ENCODE measurements at places on chromosomes 3 and 15.

- DNase-seq: no peak
These were observed 9.4 kb downstream of the CTNNB1 start for GRCh38 chr3:41208507-41209220.

- DNase-seq: no peak
These were observed 36.4 kb downstream of the ZNF710 start for GRCh38 chr15:90037511-90037860.

- no peak for DNase-seq
These were observed 42.1 kb upstream of the RAF1 start for GRCh38 chr3:12705981-12706380.

- no peak for DNase-seq
These were observed 42.2 kb downstream of the CLDN18 start for GRCh38 chr3:138051947-138052802.

DNA sequence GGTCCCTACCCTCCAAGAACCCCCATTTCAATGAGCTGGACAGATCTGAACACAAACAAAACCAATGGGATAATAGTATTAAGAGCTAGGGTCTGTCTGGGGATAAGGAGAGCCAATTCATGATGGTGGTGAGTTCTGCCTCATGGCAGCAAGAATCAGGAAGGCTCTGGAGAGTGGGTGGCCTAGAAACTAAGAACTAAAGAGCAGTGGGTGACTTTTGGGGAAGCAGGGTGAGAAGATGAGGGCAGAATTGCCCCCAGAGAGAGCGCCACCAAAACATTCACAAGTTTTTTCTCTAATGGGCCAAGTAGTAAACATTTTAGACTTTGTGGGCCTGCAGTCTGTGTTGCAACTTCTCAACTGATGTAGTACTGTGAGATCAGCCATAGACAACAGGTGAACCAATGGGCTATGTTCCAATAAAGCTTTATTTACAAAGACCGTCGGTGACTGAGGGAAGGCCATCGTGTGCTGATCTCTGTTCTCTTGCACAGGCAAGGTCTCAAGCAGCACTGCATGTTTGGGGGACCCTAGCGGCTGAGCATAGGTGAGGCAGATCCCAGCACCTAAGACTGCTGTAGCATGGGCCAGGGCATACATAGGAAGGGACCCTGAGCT lies 225.5 kb upstream of the ST8SIA2 start:
- no peak for DNase-seq

DNA sequence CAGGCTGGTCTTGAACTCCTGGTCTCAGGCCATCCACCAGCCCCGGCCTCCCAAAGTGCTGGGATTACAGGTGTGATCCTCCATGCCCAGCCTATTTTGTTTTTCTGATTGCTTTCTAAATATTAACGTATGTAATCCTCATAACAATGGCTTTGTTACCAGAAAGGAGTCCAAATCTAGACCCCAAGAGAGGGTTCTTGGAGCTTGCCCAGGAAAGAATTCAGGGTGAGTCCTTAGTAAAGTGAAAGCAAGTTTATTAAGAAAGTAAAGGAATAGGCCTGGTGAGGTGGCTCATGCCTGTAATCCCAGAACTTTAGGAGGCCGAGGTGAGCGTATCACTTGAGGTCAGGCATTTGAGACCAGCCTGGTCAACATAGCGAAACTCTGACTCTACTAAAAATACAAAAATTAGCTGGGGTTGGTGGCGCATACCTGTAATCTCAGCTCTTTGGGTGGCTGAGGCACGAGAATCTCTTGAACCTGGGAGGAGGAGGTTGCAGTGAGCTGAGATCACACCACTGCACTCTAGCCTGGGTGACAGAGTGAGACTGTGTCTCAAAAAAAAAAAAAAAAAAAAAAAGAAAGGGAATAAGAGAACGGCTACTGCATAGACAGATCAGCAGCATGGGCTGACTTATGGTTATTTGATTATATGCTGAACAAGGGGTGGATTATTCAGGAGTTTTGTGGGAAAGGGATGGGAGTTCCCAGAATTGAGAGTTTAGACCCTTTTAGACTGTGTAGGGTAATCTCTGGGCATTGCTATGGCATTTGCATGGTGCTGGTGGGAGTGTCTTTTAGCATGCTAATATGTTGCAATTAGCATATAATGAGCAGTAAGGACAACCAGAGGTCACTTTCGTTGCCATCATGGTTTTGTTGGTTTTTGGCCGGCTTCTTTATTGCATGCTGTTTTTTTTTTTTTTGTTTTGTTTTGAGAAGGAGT lies 36.1 kb downstream of the TYRO3 start:
- no peak for DNase-seq

DNA sequence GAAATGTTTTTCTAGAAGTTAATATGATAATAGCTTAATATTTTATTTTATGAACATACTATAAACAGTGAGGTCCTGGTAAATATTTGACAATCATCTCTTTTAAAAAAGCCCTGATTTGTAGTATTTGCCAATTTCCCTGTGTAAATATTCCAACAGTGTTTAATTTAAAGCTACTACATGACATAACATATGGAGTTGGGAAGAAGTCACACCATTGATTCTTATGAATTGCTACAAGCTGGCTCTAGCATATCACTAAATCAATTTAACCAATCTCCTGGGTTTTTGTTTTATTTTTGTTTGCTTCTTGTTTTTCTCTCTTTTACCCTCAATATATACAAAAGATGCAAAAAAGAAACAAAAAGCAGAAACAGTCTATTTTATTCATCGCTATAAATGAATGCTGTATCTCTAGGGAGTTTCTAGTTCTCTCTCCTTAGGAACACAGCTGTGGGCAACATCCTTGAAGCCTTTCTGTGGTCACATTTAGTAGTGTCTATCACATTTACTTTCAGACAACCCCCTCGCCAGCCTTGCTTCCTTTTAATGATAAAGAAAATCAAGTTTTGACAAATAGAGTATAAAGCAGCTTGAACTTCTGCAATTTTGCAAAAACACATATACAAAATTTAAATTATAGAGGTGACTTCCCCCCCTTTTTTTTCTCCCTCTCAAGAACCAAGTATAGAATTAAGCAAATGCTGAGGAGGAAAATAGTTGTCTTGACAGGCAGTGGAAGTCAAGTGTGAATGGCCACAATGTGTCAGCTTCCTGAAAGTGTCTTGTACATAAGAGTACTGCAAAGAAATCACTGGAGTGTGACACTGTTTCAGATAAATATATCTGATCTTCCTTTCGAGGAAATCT lies 21.4 kb downstream of the CCR1 start:
- no peak for DNase-seq

GRCh38 chr3:27596334-27596841 lies 112.2 kb upstream of the SLC4A7 start:
- no peak for DNase-seq

GRCh38 chr15:57611938-57612337 lies 20.2 kb downstream of the MYZAP start:
- no peak for DNase-seq

GRCh38 chr15:77504306-77504705 lies 83.6 kb downstream of the HMG20A start:
- no peak for DNase-seq

GRCh38 chr3:55630280-55630920 lies 143.3 kb upstream of the WNT5A start:
- DNase-seq: no peak

DNA sequence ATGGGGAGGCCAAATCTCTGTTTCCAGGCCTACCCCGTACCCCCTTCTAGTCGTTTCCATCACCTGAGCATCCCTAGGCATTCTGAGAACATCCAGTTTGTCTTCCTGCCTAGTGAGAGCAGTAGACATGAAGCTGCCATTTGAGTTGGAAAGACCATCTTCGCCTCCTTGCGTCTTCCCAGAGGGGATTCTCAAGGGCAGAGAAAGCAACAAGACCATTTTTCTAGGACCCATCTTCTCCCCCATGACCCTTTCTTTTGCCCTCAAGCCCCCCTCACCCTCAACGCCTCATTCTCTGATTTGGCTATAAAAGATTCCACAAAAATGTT lies 148.7 kb upstream of the BHLHE40 start:
- DNase-seq: no peak

DNA sequence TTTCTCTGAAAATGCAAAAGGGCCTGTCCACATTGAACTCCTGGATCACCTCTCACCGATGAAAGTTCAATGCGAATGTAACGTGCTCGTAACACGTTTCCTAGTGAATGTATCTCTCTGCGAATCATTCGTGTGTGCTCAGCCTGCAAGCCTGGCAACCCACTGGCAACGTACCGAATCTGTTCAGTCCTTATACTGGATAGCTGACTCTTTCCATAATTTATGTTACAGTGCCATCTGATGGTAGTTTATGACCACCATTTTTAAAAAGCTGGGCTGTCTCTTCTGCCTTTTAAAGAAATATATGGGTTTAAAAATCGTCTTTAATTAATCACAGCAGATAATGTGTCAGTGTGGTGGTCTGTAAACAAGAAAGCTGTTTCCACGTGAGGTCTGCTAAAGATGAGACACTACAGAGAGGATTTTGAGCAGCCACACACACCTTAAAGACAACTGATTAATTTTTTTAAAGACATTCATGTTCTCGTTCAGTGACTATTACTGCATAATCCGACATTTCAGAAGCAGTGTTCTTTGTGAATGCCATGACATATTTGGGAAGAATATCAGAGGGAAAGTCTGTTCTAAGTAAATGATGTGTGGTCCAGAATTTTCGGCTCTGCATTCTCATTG lies 69.4 kb upstream of the FOXP1 start:
- no peak for DNase-seq

DNA sequence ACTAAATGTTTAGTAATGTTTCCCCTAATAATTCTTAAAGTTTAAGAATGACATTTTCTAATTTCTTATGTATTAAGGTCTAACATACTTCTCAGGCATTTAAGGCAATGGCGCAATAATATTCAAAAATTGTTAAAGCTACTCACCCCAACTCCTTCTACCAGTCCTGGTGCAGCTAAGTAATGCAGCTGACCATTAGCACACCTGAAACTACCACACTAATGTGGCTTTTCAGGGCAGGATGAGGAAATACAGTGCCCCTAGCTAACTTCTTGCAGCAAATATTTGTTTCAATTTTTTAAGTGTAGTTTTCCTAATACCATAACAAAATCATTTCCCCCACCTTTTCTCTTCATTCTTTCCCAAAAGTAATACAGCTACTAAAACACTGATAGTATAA lies 827.7 kb downstream of the FHIT start:
- no peak for DNase-seq

DNA sequence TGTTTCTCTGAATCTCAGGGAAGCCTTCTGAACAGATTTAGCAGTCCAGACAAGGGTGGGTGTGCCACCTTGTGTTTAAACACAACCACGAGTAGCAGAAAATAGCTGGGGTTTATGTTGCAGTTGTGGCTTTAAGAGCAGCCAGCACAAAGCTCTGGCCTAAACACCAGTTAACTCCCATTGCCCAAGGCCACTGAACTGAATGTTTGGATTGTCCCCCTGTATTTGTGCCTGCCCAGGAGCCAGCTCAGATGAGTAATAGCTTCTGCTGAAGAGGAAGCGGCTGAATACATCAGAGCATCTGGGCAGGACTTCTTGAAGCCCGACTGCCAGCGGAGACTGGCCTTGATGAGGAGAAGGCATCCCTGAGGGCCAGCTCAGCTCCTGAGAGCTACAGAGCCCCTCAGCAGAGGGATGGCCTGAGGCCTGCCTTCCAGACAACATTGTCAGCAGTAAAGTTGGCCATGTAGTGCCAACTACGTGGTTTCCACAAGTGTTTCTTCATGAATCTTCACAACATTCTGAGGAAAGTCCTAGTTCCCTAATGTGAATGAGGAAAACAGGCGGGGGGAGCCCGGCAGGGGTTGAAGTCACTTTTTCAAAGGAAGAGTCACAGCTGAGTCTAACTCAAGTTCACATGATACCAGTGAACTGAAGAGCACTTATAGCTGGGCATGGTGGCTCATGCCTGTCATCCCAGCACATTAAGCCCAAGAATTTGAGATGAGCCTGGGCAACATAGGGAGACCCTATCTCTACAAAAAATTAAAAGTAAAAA lies 65.8 kb upstream of the ZBTB38 start:
- DNase-seq: no peak

GRCh38 chr3:37946531-37946889 lies 44.1 kb upstream of the VILL start:
- no peak for DNase-seq

DNA sequence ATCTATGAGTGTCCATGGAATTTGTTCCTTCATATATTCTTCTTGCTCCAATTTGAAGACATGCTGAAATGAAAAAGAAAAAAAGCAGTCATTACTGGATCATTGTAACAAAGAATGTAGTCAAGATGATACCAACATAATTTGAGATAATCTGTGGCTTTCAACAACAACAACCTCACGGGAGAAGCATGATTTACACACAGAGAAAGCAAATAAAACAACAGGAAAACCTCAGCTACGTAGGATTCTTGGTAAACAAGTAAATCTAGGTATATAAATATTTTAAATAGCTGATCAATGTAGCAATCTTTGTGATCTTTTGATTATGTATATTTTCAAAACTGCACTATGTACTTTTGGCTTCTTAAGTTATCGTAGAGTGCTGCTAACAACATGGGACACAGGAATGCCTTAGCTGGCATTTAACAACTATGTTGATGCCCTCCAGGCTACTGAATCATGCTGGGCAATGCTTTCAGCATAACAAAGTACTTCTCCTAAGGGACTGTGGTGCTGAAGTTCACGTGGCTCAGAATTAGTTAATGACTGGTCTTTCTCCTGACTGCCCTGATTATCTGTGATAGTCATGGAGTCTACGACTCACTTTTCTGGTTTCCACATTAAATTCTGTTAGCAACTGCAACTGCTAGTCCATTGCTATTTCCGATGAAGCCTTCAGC lies 96.5 kb upstream of the MYO5C start:
- no peak for DNase-seq

GRCh38 chr3:106058475-106058874 lies 189.7 kb upstream of the CBLB start:
- no peak for DNase-seq

DNA sequence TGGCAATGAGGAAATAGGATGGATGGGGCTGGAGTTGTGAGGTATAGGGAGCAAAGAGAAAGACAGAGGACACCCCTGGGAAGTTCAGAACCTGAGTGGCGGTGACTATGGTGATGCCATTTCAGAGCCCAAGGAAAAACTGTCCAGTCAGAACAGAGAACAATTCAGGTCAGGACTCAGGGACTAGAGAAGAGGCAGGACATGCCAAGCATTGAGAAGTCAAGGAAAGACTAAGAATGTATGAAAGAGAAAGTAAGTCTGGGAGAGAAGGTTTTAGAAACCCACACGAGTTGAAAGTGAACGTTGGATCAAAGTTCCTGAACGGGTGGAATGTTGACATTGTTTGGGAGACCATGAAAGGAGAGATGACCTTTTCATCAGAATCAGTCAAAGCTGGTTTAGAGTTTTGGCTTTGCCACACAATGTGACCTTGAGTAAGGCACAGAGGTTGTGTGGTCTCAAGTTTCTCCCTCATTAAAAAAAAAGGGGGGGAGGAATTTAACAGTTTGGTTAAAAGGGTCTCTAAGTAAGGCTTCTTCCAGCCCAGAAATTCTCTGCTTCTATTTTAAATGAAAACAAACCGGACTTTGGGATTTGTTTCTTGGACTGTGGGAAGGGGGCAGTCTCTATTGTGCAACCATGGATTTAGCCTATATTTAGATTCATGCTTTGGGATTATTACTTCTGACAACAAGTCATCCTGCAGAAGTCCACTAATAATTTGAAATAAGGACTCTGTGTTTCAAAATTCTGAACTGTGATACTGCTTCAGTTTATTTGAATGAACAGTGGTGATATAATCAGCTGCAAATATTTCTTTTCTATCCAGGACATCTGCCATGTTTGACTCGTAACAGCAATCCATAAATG lies 315.9 kb upstream of the TBL1XR1 start:
- DNase-seq: no peak

All from activated CD8-positive, alpha-beta memory T cell treated with anti-CD3 and anti-CD28 coated beads for 4 hours (primary cell).